ENCODE measurements at places on chromosomes 7 and 10. TPM values are rescaled to one million over a fixed set of nuclear protein-coding genes. Genes with fewer than 3 reads are reported as not detected.

The CPED1 gene
- total RNA-seq = 24.8 TPM

The C10orf143 gene
- 3.3 TPM for total RNA-seq

The FRAT1 gene
- 3.7 TPM for total RNA-seq

The PPP1R9A gene
- 24.0 TPM for total RNA-seq

The FGFR2 gene
- total RNA-seq = 0.53 TPM

The FRMPD2 gene
- total RNA-seq = not detected

The MRM2 gene
- 21.7 TPM for total RNA-seq

The CLCN1 gene
- total RNA-seq = not detected

The UCMA gene
- total RNA-seq = not detected

The MEOX2 gene
- total RNA-seq = 12.8 TPM

The ABCC2 gene
- 0.19 TPM for total RNA-seq

The EGFR gene
- 6.9 TPM for total RNA-seq

The ATG9B gene
- not detected for total RNA-seq

The SLC26A5 gene
- total RNA-seq = not detected
